ENCODE measurements at places on chromosomes 12 and 14.

DNA sequence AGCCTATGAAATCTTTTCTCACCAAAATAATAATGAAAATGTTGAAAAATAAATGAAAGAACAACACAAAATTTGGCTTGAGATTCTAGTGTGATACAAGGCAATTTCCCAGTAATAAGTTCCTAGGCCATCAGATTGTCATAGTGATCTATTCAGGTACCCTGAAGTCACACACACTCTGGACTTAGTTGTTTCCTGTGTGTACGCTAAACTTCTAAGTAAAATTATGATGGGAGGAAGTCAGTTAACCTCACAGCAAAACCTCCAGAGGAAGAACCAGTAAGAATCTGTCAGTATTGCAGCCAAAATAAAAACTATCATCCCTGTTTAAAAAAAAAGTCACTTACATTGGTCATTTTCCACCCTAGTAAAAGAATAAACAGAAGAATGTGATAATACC, 81.9 kb downstream of the DBX2 start:
- DNase-seq: no peak

DNA sequence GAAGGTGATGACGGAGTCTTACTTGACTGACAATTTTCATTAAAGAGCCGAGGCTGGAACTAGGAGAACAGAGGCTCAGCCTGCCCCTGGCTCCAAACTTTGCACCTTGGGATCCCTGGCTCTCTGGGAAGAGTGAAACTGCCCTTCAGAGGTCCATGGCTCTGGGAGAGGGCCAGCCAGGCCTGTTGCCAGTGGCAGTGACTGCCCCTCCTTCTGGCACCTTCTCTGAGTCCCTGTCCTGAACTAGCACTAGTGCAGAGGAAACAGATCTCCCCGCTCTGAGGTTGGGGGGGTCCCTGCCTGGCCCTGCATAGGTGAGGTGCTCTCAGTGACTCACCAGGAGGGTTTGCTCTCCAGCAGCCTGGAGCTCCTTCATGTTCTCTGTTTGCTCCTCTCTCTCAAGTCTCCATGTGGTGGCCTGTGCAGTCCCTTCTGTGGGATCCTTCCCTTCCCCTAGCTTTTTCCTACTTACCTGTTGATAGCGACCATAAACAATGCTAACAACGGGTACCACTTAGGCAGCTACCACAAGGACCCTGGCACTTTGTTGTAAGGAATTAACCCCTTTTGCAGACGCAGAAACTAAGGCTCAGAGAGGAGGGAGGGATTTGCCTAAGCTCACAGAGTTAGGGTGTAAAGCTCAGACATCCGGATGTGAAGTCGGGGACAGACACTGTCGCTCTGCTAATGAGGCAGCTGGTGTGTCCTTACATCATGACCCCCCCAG, 22.4 kb downstream of the FAM222A start:
- DNase-seq: no peak

DNA sequence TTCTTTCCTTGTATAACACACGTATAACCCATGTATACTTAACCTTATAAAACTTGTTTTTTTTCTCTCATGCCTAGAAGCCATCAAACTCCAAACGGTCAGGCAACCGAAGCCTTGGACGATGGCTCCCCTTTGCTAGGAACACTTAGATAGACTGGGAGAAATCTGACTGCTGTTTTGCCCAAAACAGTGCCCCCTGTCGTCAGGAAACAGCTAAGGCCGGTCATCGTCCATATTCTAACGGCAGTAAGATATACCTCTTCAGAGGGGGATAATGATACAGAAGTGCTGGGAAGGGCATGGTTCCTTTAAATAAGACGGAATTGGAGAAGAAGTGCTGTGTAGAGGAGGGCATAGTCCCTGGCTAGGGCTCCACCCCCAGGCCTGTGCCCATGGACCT, 130.5 kb downstream of the SLC41A2 start:
- DNase-seq: no peak

DNA sequence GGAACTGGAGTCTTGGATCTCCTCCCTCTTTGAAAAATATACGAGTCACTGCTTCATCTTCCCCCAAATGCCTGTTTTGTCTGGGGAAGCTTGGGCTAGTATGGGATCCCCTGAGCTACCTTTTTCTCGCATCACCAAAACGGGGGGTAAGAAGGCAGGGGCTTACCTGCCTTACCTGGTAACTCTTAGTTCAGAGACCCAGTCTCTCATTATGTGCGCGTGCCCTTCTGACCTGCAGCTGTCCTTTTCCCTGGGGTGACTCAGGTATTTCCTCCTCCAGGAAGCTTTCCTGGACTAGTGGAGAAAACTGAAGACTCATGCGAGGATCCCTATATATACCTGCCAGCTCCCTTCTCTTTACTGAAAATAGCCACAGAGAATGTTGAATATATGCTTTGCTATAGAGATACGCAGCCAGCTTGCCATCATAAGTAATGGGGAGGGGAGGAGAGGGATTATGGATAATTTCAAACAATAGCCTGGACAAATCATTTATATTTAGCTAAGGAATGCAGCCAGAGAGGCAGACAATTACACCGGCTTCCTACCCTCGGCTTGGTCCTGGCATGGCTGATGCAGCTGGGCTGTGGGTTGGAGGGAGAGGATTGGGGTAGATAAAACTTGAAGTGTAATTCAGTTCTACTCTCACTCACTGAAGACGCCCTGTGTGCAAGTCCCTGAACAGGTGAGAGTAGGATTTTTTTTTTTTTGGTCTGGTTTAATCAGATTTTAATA, 1.1 kb downstream of the TSPAN9 start:
- no peak for DNase-seq
